ENCODE measurements at places on chromosomes 4 and X.

DNA sequence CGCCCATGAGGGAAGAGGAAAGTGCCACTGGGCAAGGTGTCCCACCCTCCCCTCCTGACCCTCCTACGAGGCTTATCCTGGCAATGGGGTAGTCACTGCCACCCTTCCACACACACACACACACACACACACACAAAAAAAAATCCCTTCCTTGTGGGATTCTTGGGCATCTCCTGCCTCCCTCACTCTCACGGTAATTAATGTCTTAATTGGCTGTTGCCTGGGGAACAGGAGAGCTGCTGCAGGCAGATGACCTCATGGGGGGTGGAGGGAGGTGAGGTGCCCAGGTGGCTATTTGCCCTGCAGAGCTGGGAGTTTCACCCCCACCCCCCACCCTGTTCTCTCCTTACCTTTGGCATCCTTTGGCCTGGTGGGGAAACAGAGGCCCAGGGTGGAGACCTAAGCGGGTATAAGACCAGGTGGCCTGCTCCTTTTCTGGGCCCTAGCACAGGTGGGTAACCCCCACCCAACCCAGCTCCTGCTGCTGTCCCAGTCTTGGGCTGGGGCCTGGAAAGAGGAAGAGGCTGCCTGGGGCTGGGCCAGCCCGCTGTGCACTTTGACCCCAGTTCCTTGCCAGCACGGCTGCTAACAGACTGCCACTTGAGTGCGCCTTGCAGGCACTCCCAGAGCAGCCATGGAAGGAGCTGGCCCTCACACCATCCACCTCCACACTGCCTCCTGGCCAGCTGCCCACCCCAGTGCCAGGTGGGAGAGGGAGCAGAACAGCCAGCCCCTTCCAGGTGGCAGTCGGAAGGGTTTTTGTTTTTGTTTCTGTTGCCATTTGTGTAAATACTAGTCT is 12.6 kb downstream of the EFNB1 start:
- DNase-seq: no peak

DNA sequence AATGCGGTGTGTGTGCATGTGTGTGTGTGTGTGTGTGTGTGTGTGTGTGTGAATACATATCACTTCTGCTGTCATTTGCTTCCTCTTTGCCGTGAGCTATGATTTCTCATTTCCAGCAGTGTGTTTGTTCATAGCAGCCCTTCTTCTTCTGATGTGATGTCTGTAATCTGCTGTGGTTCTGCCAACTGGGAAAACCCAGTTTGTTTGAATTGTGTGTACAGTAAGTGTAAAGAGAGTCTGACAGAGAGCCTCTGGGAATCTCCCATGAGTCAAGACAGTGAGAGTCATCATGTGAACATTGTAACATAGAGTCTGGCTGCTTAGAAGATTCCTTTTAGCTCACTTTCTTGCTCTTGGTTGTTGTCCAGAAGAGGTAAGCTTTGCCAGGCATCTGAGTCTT is 8.4 kb upstream of the NWD2 start:
- no peak for DNase-seq

DNA sequence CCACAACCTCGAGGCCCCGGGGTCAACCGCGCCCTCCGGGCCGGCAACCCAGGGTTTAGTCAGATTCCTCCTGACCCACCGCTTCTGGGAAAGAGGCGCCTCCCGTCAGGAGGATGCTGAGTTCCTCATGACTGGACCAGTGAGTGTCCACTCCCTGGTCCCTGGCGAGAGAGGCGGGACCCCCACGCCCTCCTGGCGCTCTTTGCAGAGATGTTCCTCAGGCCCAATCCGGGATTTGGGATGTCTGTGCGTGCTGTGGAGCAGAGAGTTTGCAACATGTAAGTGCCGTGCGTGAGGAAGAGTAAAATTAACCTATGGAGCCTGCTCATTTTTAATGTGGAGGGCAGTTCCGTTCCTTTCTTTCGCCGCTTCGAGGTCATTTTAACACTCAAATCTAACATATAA is 824 bp upstream of the UGDH start:
- no peak for DNase-seq

DNA sequence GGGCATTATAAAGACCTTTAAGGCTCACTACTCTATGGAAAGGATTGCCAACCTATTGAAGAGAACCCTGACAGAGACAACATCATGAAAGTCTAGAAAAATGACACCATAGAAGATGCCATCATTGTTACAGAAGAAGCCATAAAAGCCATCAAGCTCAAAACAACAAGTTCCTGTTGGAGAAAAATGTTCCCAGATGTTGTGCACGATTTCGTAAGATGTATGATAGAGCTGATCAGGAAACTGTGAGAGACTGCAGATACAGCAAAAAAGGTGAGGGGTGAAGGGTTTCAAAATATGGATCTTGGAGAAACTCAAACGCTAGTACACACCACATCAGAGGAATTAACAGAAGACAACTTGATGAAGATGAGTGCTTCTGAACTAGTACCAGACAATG is 53.3 kb downstream of the WDFY3 start:
- DNase-seq: no peak

DNA sequence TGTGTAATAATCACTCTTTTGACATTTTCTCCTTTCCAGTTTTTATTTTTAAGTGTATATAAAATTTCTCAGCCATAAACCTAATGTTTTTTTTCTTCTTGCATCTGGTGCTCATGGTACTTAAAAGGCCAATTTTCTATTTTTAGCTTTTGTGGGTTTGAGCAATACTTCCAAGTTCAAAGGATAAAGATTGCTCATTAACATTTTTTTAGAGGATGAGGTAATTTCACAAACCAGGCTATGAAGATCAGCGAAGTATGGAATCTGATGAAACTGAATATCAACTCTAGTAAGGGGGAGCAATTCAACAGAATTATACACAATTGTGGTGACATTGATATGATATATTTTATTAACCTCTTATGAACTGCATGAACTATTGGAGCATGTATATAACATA is 25.8 kb upstream of the KLHL34 start:
- DNase-seq: no peak

DNA sequence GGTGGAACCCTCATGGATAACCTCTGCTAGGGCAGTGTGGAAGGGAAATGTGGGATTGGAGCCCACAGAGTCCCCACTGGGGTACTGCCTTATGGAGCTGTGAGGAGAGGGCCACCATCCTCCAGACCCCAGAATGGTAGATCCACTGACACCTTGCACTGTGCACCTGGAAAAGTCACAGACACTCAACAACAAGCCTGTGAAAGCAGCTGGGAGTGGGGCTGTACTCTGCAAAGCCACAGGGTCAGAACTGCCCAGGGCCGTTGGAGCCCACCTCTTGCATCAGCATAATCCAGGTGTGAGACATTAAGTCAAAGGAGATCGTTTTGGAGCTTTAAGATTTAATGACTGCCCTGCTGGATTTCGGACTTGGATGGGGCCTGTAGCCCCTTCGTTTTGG is 11.6 kb downstream of the ARMCX5 start:
- DNase-seq: no peak

DNA sequence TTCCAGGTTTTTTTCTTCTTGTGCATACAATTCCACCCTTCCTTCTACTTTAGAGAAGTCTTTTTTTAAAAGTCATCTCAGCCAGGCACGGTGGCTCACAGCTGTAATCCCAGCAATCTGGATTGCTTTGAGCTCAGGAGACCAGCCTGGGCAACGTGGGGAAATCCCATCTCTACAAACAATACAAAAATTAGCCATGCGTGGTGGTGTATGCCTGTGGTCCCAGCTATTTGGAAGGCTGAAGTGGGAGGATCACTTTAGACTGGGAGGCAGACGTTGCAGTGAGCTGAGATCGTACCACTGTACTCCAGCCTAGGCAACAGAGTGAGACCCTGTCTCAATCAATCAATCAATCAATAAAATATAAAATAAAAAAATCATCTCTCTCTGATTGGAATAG is 14.8 kb downstream of the ELOVL6 start:
- no peak for DNase-seq

DNA sequence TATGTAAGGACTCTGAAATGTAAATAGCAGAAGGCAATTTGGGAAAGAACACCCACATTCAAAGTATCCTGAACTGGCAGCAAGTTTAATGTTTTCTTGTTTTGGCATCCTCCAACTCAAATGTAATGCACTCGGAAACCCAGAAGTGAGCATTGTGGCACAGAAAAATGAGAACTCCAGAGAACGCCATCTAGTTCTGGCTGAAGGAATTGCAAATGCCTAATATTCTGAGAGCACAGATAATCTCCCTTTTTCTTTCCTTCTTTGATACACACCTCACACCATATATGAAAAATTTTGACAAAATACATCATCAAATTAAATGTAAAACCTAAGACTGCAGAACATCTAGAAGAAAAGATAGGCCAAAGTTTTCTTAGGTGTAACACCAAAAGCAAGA is 52.1 kb downstream of the PWWP3B start:
- DNase-seq: no peak

DNA sequence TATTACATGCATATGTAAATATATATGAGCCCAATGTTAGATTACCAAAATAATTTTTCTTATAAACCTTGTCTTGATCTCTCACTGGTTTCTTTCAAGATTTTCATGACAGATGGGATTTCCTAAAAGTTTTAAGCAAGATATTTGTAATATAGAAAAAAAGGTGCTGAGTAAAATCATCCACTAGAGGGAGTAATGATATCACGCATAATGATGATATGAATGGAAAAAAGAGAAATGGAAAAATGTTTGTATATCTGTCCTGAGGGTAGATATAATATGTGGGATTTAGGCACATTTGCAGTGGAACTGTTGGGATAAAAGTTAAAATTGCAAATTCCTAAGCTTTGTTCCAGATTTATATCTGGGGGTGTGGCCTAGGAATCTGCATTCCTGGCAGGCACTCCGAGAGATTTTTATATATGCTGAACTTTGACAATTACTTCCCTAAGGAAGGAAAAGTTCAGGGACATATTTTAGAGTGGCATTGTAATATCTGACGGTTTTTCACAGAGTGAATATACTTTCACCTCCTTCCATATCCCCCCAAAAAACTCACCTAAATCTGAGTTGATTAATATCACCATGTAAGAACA is 60.5 kb downstream of the TMA16 start:
- no peak for DNase-seq

- DNase-seq: no peak
Observed at GRCh38 chr4:16738558-16738957, 159.9 kb downstream of the LDB2 start.

GRCh38 chr4:173223743-173224142 is 55.1 kb downstream of the GALNT7 start:
- DNase-seq: no peak

GRCh38 chr4:2009651-2010233 is 968 bp upstream of the NELFA start:
- DNase-seq: peak; percentile 29

DNA sequence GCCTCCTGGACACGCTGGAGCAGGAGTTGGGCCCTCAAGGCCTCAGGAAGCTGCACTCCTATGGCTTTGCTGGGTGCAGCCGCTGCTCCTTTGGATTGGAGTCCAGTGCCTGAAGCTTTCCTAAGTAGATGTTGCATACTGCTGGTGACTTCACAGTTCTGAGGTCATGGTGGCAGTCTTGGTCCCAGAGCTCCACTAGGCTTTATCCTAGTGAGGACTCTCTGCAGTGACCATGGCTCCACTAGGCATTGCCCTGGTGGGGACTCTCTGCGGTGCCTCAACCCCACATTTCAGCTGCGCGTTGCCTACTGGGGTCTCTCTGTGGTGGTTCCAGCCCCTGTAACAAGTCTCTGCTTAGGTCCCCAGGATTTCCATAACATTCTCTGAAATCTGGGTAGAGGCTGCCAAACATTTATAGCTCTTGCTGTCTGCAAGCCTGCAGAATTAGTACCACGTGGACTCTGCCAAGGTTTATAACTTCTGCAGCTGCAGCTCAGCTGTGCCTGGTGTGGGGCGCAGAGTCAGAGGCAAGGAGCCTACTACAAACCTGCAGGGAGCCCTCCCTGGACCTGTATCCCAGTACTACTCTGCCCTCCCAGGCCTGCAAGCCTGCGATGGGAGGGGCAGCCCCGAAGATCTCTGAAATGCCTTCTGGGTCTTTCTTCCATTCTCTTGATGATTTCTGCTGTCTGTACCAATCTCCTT is 46.0 kb upstream of the NFKB1 start:
- no peak for DNase-seq

- DNase-seq: no peak
Observed at GRCh38 chrX:132463411-132463810, 25.4 kb downstream of the MBNL3 start.

- no peak for DNase-seq
Observed at GRCh38 chr4:649751-650310, 24.2 kb downstream of the ATP5ME start.

- no peak for DNase-seq
Observed at GRCh38 chr4:112109360-112110058, 35.7 kb upstream of the FAM241A start.

DNA sequence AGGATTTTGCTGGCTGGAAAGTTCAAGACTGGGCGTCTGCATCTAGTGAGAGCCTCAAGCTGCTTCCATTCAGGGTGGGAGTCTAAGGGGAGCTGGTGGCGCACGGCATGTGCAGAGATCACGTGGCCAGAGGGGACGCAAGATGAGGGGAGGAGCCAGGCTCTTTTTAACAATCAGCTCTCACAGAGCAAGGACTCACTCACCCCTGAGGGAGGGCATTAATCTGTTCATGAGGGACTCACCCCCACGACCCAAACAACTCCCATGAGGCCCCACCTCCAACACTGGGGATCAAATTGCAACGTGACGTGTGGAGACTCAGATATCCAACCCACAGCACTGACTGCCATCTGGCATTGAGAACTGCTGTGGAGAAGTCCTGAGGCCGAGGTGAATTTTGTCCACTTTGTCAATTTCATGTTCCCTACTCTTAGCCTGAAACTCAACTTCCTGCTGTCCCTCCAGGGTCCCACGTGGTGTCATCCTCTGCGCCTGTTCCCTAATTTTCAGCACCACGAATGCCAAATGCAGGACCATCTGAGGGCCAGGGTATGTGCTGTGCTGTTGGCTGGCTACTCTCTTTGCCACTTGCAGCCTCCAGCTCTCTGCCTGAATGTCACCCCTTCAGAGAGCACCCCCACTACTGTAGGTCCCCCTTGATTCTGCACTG is 5.6 kb downstream of the ZFP92 start:
- DNase-seq: no peak

Data from stimulated activated CD8-positive, alpha-beta memory T cell treated with anti-CD3 and anti-CD28 coated beads, Interleukin-4, amount 100 ng/mL, for 1 hour (primary cell).